ENCODE measurements at places on chromosomes 7 and 10.

DNA sequence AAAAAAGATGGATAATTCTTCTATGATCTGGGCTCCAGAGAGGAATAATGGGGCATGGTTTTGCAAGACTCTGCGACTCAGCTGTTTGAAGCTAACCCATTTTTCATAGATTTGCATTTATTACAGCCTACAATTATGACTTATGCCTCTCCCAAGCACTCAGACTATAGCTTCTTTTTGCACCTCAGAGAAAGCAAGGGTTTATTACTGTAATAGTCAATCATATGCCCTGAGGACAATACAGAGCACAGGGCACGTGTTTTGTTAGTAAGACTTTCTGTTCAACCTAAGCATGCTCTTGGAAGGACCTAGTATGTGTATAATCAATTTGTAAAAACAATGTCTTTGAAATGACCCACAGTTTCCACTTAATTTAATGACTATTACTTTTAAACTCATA, 221.2 kb downstream of the PARD3 start:
- no peak for DNase-seq

GRCh38 chr10:847868-848267, 83.6 kb downstream of the LARP4B start:
- no peak for DNase-seq

DNA sequence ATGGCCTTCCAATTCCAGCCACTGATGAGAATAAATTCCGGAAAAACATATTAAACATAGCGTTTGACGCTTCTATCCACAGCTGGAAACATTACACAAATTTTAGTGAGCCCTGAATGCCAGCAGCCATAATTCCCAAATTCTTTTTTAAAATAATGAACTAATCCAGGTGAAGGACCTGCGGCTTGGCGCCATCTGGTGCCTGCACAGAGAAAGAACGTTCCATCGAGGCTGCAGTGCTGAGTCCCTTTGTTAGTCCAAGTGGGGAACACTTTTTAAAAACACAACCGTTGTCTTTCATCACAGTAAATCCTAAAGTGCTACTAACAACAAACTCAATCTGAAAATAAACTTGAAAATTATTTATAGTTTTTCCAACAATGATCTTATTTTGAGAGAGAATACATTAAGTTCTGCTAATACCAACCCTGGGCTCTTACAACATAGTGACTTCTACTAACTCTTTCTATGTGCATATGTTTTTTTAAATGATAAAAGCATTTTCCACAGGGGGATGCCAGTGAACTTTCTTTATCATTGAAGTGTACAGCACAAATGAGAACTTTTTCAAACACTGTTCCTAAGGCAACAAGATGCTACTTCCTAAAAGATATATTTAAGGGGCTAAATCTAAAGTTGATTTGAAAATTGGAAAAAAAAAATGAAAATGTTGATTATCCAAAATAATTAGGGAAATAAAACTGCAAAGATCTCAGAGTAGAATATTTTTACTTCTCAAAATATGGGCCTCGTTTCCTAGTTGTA, 166.9 kb upstream of the RNF32 start:
- no peak for DNase-seq

DNA sequence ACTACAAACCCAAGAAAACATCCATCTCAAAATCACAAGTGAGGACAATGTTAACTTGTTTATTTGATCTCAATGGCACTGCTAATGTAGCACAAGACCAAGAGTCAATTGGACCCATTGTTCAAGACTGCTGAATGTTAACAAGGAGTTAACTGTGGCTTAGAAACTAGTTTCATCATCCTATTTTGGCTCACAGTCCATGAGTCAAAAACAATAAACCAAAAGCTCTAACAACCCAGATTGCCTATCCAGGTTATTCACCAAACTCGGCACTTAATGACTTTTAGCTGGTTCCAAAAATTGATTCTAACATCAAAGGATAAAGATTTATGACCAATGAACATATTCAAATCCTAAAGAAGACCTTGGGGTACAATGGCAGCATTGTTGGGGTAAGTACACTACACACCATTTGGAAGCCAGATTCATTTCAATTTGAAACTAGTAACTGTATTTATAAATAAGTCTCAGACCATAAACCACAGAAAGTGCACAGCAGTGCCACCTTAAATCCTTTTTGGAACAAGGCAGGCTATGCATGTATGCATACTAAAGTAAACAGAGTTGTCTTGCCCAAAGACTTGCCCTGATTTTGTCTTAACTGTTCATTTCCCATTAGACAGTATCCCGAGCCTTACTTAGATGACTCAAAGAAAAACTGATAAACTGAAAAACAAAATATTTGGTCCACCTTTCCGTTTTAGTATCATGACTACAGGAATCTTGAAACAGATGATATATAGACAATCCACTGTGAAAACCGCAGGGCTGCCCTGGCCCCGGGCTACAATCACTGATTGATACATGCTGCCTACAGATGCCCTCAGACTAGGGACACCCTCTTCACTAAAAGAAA, 84.5 kb downstream of the SRPK2 start:
- DNase-seq, result peak; percentile 17

- DNase-seq, result no peak
These were observed 54.7 kb downstream of the RBM20 start for GRCh38 chr10:110698782-110699201.

DNA sequence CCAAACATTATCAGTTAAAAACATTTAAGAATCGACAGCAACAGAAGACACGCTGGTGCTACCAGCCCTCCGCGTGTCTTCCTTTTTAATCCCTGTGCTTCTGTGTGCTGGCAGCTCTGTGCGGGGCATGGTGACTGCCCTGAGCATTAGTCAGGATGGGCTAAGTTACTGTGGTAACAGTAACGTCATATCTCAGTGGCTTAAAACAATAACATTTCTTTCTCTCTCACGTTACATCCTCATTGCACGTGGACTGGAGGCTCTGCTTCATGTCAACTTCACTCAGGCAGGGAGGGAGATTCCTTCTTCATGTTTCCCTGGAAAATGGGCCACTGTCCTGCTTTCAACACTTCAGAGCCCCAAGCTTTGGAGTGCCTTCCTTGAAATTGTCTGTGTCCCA, 378.5 kb downstream of the CCSER2 start:
- DNase-seq, result no peak

GRCh38 chr7:156625580-156625979, 15.0 kb upstream of the RNF32 start:
- DNase-seq, result no peak

- no peak for DNase-seq
These were observed 49.4 kb upstream of the FOXI2 start for GRCh38 chr10:127687548-127687947.

GRCh38 chr7:34044306-34044643, 138.9 kb downstream of the BMPER start:
- no peak for DNase-seq

DNA sequence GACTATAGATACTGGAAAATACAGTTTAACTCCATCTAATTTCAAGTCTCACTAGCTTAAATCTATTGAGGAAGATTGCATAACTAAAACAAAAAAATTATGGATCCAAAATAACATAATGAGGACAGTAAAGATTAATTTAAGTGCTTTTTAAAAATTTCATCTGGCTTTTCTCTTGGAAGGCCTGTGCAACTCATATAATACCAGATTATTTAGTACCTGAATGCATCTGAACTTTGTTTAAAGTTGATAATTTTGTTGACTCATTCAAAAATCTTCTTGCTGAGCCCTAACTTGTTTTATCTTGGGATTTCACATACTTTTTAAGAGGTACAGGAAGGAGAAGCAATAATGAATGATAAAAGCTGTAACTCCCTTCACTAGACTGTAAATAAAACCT, 146.5 kb downstream of the CSTF2T start:
- DNase-seq, result no peak

DNA sequence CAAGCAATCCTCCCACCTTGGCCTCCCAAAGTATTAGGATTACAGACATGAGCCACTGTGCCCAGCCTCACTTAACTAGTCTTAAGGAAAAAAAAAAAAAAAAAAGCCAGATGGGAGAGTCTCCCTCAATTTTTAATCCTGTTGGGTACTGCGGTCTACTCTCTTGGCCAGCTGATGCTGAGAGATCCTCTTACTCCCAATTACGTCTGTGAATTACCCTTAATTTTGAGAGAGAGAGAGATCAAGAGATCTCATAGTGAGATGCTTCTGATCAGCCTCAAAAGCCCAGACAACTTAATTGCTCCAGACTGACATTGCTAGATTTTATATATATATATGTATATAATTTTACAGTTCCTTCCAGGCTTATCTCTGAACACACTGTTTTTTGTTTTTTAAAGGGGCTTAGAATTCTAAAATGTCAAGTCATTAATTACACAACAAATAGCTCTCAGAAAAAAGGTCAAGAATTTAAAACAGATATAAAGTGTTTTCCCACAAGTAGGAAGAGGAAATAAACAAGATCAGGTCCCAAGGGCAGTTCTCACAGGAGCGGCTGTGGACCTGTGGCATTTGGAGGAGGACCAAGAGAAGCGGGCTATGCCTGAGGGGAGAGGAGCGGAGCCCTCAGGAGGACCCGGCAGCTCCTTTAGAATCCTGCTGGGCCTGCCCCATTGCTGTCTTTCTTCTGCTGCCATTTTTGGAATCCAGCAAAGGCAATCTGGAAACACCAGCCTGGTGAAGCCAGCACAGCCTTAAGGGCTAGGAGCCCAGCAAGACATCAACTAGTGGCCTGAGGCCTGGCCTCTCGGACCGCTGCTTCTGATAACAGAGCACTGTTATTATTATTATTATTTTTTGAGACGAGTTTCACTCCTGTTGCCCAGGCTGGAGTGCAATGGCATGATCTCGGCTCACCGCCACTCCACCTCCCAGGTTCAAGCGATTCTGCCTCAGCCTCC, 30.1 kb downstream of the DENND2A start:
- no peak for DNase-seq

DNA sequence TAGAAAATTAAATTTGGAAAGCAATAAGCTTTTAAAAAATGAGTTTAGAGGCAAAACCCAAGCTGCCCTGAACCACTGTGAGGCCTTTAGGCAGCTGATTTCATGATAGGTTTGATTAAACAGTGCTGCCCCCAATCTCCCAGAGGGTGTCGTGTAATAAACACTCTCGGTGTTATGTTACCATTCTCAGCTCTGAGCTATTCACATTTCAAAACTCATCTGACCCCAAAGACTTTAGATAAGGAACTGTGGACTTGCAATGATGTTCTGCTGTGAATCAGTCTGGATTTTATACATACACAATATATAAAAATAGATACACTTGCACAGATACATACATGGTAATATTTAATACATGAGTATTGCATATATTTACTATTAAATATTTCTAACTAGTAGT, 120.4 kb downstream of the MALRD1 start:
- no peak for DNase-seq

GRCh38 chr10:77505431-77506334, 131.9 kb downstream of the KCNMA1 start:
- DNase-seq, result peak; percentile 85

GRCh38 chr7:71691538-71691937, 559.6 kb downstream of the GALNT17 start:
- no peak for DNase-seq

GRCh38 chr10:13483073-13483472, 45.7 kb downstream of the BEND7 start:
- no peak for DNase-seq

DNA sequence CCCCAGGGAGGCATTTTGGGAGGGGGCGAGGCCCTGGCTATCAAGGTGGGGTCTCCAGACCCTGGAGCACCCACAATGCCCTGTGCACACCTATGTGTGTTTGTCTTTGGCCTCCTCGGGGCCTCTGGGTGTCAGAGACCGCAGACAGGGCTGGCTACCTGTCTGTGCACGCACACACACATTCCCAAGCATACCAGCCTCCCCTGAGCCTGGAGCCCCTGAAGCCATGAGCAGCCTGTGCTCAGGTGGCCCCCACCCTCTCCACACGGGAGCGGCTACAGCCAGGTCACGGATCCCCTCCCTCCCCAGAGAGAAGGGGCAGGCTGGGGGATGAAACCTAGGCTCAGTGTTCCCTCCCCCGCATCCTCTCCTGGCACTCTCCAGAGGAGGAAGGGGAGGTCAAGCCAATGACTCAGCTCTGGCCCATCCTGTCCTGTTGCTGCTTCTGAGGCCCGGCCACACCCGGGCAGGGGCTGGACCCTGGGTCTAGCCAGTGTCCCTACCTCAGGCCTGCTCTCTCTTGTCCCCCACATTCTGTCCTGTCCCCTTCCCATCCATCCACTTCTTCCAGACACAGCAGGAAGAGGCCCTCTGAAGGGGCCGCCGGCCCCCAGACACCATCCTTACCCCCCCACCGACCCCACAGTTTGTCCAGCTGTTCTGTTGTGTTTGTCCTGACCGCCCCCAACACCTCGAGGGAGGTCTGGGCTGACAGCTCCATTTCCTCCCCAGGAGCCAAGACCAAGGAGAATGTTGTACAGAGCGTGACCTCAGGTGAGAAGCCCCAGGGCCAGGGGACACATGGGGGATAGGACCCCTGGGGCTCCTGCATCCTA, 720 bp downstream of the SNCG start:
- DNase-seq, result no peak

- no peak for DNase-seq
These were observed 155.0 kb upstream of the RHOBTB1 start for GRCh38 chr10:61098966-61099365.

- DNase-seq, result no peak
These were observed 44.4 kb downstream of the SPDYE5 start for GRCh38 chr7:75536491-75536890.

DNA sequence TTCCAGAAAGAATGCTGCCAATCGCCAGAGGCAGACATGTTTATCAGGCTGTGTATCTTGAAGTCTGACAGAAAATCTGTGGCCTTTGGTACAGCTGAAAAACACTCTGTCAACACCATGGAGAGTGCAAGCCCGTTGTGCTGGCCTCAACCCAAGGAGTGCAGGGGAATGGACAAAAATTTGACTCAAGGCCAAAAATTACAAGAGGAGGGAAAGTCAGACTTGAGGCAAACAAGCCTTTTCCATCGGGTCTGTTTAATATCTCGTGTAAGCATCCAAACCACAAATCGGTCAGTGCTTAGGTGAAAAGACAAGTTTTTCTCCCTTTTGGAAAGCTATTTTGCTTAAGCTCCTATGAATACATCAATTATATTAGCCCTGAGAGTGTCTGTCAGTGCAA, 305.3 kb upstream of the NFE2L3 start:
- no peak for DNase-seq

DNA sequence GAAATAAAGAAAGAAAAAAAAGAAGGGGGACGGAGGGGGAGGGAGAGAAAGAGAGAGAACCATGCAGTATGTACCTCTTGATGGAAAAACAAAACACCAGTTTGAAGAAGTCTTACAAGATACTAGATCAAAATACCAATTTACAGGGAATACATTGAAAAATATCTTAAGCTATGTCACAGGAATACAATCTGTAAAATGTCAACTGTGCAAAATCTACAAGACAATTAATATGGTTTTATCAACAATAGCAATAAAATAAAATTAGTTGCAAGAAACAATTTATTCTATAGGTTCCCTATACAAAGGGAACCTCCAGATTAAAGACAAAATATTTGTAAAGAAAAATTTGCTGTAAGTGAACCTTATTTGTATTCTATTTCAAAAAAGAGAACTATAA, 98.3 kb upstream of the CABCOCO1 start:
- DNase-seq, result no peak

All from GM04504 (cell line).